ENCODE measurements at places on chromosomes 5 and 9.

DNA sequence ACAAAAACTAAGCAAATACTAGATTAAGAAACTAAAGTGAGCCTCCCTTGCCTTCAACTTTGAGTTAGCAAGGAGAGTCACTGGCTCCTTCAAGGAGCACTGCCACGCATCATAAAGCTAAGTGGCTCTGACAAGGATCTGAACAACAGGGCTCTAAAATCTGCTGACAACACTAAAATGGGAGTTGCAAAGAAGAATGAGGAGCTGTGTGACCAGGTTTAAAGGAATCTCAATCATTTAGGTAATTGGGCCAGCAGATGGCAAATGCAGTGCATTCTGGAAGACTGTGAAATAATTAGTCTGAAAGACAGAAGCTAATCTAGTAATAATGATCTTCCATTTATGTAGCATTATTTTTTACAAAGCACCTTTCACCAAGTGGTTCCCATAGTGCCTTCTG, 297.0 kb upstream of the TAS2R1 start:
- no peak for DNase-seq

DNA sequence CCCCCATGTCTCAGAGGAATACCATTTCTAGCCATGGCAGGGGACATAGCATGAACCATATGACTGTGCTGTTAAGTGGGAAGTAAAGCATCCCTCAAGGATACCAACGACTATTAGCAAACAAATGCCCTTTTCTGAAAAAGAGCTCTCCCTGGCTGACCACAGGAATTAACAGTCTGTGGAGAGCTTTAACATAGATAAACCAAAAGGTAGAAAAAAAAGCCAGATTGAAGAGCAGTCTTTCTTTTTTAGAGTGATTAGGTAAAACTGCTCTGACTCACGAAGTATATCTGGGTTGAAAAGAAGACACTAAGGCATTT, 532.7 kb upstream of the DMAC1 start:
- DNase-seq, result no peak

GRCh38 chr9:79040671-79041070, 531.1 kb upstream of the TLE4 start:
- no peak for DNase-seq

GRCh38 chr5:111255169-111255568, 31.0 kb downstream of the CAMK4 start:
- DNase-seq, result no peak

- DNase-seq, result no peak
Observed at GRCh38 chr5:37323607-37324006, 47.3 kb downstream of the NUP155 start.

DNA sequence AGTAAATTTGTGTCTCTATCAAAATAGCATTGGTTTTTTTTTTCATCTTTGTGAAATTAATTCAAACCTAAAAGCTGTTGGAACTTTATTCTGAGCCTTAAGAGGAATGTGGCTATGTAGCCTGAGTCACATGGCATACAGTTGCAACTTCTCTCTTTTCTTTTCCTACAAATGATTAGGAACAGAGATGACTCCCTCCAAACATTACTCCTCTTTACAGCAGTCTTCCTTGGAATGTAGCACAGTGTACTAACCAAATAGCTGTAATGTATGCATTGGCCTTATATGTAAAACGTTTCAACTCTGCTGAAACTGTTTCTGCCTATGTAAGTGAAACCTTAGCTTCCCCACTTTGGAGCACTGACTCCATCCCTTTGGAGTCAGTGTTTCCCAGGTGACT, 100.9 kb upstream of the MAP1B start:
- DNase-seq, result no peak

GRCh38 chr5:150213530-150213929, 23.7 kb downstream of the SLC6A7 start:
- DNase-seq, result no peak

GRCh38 chr5:113274836-113275414, 159.9 kb downstream of the TSSK1B start:
- DNase-seq, result no peak

- DNase-seq, result peak; percentile 48
Observed at GRCh38 chr9:96441798-96442445, 8.0 kb upstream of the HABP4 start.

GRCh38 chr9:109295221-109296130, 25.4 kb downstream of the EPB41L4B start:
- no peak for DNase-seq

GRCh38 chr5:107213025-107213424, 457.7 kb downstream of the EFNA5 start:
- DNase-seq, result no peak

DNA sequence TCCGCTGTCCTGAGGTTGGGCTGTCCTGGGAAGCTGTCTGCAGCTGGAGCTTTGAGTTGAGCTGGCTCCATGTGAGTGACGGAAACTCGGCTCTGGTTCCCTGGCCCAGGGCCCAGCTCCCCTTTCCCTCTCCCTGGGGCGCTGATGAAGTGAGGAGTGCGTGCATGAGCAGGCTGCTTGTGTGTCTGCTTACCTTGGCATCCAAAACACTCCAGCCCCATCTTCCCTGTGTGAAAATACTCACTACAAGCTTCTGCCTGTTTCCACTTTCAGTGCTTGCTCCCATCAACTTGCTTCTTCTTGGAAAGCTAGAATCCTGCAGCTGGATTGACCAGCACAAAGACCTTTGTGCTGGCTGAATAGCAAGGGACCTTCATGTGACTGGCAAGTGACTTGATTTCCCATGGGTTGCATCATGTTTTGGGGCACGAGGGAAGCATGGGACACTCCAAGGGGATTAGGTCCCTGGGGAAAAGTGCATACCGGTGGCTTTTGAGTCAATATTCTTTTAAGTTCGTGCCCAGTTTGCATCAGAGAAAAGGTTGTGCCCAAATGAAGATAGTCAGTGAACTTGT, 198.1 kb downstream of the GADD45G start:
- DNase-seq, result no peak

GRCh38 chr9:5629312-5630080, 589 bp downstream of the RIC1 start:
- no peak for DNase-seq

DNA sequence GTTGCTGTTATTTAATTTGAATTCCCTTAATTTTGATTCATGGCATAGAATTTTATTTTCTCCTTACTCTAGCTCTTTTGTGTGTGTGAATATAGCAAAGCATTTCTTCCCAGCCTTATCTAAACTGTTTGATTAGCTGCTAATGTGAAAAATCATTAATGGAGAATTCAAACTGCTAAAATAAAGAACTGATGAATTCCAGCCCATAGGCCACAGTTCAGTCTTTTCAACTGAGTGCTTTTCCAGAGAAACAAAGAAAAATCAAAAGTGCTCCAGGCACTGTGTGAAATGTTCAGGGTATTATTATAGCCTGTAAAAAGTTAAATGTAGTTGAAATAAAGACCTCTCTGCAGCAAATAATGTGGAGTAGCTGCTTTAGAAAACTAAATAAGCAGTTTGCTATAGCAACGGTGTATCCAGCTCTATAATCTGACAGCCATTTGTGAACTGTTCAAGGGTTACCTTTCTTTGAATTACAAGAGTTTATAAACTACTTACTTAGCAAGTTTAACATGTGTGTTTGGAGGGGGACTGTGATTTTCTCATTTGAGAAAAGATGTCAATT, 123.8 kb downstream of the GIN1 start:
- no peak for DNase-seq

GRCh38 chr9:79573412-79573923, 1.7 kb downstream of the TLE4 start:
- no peak for DNase-seq

DNA sequence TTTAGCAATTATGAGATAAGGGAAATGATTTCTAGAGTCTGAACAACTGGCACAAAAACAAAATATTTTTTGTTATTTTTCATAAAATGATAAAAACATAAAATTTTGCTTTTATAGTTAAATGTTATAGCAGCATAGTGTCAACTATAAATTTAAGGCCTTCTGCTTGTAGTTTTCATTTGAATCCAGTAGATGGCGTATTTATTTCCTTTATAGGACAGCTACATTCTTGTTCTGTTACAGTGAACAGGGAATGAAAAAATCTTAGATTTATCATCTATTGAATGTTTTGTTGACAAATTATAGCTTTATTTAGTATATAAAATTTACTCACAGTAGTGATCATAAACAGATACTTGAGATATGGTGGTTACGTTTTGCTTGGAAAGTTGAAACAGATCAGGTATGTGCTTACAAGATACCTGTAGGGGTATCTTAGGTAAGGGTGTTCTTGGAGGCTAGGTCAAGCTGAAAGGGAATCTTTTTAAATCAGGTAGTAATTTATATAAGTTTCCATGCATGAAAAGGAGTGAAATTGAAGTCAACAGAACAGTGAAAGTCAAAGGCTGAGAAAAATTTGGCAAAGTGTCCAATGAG, 239.3 kb upstream of the GRIN3A start:
- DNase-seq, result no peak

- DNase-seq, result peak; percentile 71
Observed at GRCh38 chr5:126438267-126438666, 15.1 kb downstream of the GRAMD2B start.

GRCh38 chr9:104993291-104993963, 65.5 kb upstream of the ABCA1 start:
- no peak for DNase-seq

All from GM13977 (cell line).